ENCODE measurements at places on chromosomes 13 and 19.
A peak's percentile ranks its signal among the peaks of the same experiment; 100 is the strongest.

DNA sequence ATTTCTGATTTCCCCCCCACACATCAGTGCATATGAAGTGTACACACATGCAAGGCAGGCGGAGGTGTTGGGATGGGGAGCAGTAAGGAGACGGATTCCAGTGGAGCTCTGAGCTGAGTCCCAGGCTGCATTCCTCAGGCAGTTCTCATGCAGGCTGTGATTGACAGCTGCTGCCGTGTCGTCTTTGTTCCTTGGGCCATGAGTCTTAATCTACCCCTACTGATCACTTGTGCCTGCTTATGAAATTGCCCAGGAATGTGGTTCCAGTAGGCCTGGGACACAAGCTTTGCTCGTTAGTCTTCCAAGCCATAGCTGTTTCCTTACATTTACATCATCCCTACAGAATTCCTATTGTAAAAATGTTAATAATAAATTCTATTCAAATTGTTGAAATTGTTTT, 1241.9 kb downstream of the UQCRFS1 start:
- no peak for DNase-seq

GRCh38 chr19:49546825-49547565, 19.2 kb downstream of the RCN3 start:
- DNase-seq: no peak

DNA sequence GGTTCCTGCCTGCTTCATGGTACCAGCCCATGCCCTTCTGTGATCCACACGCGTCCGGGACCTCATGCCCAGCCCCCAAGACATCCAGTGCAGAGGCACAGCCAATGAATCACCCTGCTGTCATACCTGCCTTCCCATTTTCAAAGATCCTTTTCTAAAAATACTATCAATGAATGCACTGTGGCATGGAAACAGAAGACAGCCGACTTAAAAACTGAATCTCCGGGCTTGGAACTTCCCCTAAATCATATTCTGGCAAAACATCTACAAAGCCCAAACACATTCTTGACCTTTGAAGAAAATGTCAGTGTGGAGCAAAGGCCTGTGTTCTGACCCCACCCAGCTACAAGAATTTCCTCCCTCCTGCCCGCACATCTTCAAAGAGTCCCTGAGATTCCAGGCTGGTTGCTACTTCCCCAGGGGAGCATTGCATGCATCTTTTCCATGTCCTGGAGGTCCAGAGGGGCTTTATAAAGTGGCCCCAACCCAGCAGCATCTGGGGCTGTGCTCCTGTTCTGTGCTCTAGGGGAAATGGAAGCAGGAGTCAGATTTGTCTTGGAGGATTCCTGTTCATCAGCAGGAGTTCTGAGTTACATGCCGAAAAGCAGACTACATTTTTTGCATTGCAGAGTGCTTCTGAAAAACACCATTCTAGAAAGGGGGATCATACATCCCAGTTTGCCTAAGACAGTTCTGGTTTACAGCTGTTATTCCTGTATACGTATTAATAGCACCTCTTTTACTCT, 135.2 kb downstream of the USP12 start:
- no peak for DNase-seq

- DNase-seq: peak; percentile 79
These were observed 16.2 kb downstream of the ZNF331 start for GRCh38 chr19:53553865-53554791.

DNA sequence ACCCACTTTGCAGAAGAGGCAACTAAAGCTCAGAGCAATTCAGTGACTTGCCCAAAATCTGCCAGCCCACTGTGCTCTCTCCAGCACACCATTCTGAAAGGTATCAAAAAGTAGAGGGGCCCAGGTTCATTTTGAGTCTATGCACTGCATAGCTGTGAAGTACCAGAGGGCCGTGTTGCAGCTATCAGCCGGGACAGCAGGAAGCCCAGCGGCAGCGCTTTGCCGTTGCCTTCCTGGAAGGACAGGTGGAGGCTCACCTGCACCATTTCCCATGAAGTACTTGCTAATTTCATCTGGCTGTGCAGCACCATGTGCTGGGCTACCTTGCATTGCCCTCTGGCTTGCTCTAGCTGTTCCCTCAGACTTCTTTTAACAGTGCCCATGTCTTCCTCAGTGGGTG, 2.7 kb upstream of the SERPINE3 start:
- no peak for DNase-seq
